ENCODE measurements at places on chromosomes 16 and 17. TPM values are rescaled to one million over a fixed set of nuclear protein-coding genes. Genes with fewer than 3 reads are reported as not detected.

Gene CNTNAP4
- total RNA-seq, result not detected

Gene FOXO3B
- 2.2 TPM for total RNA-seq

Gene BLTP2
- total RNA-seq, result 92.0 TPM

Gene ZNF689
- 11.5 TPM for total RNA-seq

Gene TMEM114
- not detected for total RNA-seq

Gene MYL4
- total RNA-seq, result not detected

Gene EVPLL
- total RNA-seq, result not detected

Gene HOXB4
- 2.5 TPM for total RNA-seq

Gene ODF4
- total RNA-seq, result not detected

Gene MTHFSD
- total RNA-seq, result 21.9 TPM

Gene VAT1L
- total RNA-seq, result not detected

Gene TBC1D3K
- total RNA-seq, result not detected

Gene HID1
- total RNA-seq, result 1.6 TPM

Gene CAVIN1
- 0.64 TPM for total RNA-seq

Gene MMP2
- total RNA-seq, result not detected

Gene TMC5
- not detected for total RNA-seq

Gene KIF18B
- 54.9 TPM for total RNA-seq

Gene PPP1R9B
- 67.7 TPM for total RNA-seq

Gene ENO3
- 28.9 TPM for total RNA-seq

Gene ABCA9
- not detected for total RNA-seq

Gene OR1F1
- not detected for total RNA-seq

Gene LITAFD
- total RNA-seq, result not detected

Gene IRX6
- not detected for total RNA-seq

Gene PYDC1
- not detected for total RNA-seq

Gene ULK2
- 10.2 TPM for total RNA-seq

Gene BIRC5
- 118 TPM for total RNA-seq

Gene CALB2
- not detected for total RNA-seq

Gene SECTM1
- total RNA-seq, result 2.8 TPM

Gene DCTPP1
- 69.9 TPM for total RNA-seq

Gene SULT1A4
- total RNA-seq, result 0.91 TPM

Gene KRTAP4-4
- not detected for total RNA-seq

Measured in activated naive CD4-positive, alpha-beta T cell treated with anti-CD3 and anti-CD28 coated beads for 36 hours (primary cell).